ENCODE measurements at places on chromosomes 11 and 22.

DNA sequence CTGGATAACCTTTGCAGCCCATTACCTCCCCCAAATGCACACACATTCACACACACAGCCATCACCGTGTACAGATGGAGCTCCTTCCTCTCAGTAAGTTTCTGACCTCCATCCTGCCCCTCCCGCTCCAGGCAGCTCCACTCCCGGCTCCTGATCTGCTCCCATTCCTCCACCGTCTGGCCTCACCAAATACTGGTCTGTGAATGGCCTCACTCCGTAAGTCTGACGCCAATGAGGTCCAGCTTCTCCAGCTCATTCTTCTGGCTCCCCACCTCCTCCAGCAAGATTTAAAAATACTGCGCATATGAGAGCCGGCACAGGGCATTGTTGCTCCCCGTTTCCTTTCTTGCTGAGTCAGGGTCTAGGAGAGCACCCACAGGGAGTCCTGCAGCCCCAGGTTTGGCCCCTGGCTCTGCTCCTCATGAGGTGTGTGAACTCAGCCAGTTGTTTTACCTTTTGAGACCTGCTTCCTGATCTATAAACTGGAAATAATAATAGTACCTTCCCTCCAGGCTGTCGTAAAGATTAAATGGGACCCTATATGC is 14.0 kb upstream of the TUB start:
- DNase-seq, result no peak

GRCh38 chr11:73980001-73980961 is 2.4 kb downstream of the UCP2 start:
- peak; percentile 62 for DNase-seq

DNA sequence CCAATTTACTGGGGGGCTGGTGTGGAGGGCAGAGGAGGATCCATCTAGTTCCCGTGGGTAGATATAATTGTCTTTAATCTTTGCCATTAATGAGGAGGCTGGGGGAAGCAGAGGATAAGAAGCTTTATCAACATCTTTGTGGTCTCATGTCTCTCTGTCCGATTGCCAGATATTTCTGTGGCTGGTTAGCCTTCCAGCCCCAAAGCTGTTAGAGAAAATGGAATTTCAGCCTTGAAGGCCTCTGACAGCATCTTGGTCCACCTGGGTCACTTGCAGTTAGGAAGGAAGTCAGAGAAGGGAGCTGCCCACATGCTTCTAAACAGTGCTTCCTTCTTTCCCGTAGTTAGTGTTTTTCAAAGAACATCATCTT is 56.9 kb downstream of the ABTB2 start:
- DNase-seq, result no peak

DNA sequence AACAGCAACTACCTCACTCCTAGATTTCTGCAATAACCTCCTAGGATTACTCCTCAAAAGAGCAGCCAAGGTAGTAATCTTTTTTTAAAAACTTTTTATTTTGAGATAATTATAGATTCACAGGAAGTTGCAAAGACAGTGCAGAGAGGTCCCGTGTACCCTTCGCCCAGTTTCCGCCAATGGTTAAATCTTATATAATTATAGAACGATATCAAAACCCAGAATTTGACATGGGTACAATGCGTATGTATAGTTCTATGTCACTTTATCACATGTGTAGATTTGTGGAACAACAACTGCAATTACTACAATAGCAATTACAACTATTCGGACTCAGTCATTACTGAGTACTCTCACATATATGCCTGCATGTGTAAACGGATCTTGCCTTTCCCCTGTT is 94.8 kb upstream of the APOA1 start:
- no peak for DNase-seq

DNA sequence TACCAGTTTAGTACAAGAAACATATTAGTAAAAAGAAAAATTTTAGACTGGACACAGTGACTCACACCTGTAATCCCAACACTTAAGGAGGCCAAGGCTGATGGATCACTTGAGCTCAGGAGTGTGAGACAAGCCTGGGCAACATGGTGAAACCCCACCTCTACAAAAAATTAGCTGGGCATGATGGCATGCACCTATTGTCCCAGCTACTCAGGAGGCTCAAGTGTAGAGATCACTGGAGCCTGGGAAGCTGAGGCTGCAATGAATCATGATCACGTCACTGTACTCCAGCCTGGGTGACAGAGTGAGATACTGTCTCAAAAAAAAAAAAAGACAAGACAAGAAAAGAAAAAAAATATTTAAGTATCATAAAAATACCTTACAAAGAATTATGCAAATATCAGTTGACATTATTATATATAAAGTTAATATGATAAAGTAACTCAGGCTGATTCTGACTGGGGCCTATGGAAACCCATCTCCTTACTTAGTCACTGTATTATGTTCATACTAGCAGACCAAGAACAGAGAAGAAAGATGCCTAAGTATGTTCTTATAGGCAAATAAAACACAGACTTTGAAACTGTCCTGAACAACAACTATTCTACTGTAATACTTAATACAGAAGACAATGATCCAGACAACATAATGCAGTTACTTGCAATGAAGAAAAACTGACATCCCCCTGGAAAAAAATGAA is 27.3 kb downstream of the FAM168A start:
- no peak for DNase-seq

- DNase-seq, result no peak
Observed at GRCh38 chr11:125128450-125128849, 17.0 kb upstream of the TMEM218 start.

DNA sequence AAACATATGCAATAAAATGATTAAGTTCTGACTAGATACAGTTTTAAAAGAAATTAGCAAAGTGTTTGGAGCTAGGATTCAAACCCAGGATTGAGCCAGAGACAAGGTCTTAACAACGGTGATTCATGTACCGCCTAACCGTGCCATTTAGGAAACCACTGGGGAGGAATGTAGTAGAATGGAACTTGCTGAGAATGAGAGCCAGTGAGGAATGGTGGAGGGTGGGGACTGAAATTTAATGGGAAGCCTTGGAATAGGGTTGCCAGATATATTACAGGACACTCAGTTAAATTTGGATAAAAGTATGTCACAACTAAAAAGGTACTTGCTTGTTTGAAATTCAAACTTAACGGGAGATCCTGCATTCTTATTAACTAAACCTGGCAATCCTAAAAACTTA is 30.4 kb upstream of the TMEM86A start:
- no peak for DNase-seq
